ENCODE measurements at places on chromosomes 16 and 17. TPM values are rescaled to one million over a fixed set of nuclear protein-coding genes. Genes with fewer than 3 reads are reported as not detected.
A peak's percentile ranks its signal among the peaks of the same experiment; 100 is the strongest.

DNA sequence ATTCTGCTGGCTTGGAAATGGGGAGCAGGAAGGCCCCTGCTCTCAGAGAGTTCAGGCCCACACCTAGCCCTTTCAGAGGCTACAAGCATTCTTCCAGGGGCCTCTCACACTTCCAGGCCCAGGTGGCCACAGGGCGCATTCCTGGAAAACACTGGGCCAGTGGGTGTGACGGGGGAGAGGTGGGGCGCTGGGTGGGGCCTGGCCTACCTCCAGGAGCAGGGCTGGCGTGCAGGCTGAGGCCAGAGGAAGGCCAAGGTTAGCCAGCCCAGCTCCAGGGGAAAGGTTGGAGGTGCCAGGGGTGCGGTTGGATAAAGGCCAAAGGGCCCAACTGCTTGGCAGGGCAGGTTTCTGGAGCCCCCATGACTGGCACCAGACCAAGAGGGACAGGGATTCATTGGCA is 198.2 kb downstream of the MAF start:
- DNase-seq, result peak; percentile 51

USB1 gene
- 28.4 TPM for total RNA-seq

DNA sequence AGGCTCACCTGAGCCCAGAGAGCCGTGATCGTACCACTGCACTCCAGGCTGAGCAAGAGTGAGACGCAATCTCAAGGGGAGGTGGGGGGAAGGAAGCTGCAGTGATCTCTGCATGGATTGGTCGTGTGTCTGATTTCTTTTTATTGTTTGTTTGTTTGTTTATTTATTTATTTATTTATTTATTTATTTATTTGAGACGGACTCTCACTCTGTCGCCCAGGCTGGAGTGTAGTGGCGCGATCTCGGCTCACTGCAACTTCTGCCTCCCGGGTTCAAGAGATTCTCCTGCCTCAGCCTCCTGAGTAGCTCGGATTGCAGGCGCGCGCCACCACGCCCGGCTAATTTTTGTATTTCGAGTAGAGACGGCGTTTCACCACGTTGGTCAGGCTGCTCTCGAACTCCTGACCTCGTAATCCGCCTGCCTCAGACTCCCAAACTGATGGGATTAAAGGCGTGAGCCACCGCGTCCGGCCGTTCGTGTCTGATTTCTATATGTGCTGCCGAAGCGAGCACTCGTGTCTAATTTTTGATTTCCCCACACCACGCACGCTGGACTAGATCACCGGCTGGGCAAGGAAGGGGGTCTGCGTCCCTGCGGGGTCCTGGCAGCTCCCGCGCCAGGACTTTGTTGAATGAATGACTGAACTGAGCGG is 448 bp upstream of the TNFRSF12A start:
- no peak for DNase-seq

- peak; percentile 66 for DNase-seq
Observed at GRCh38 chr16:68790130-68790761, 53.1 kb upstream of the TANGO6 start.

GRCh38 chr17:34222722-34223497 is 32.2 kb upstream of the CCL2 start:
- no peak for DNase-seq

AATK gene
- 0.70 TPM for total RNA-seq

MARVELD3 gene
- total RNA-seq, result 6.0 TPM

DNA sequence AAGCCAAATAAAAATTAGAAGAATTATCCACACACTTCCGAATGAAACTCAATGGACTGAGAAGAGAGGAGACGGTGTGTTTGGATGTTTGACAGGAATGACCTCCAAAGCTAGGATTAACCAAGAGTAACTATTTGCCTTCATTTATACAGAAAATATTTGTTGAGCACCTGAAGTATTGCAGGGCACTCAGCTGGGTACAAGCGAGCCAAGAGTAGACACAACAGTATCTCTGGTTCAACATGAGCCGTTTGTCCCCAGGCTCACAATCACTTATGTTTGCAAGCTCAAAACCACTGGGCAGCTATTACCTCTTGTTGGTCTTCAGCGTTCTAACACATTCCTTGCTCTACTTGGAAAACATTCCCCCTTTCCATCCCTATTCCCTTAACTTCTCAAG is 38.8 kb downstream of the MAF start:
- peak; percentile 71 for DNase-seq

CD300A gene
- total RNA-seq, result 3.8 TPM

DNA sequence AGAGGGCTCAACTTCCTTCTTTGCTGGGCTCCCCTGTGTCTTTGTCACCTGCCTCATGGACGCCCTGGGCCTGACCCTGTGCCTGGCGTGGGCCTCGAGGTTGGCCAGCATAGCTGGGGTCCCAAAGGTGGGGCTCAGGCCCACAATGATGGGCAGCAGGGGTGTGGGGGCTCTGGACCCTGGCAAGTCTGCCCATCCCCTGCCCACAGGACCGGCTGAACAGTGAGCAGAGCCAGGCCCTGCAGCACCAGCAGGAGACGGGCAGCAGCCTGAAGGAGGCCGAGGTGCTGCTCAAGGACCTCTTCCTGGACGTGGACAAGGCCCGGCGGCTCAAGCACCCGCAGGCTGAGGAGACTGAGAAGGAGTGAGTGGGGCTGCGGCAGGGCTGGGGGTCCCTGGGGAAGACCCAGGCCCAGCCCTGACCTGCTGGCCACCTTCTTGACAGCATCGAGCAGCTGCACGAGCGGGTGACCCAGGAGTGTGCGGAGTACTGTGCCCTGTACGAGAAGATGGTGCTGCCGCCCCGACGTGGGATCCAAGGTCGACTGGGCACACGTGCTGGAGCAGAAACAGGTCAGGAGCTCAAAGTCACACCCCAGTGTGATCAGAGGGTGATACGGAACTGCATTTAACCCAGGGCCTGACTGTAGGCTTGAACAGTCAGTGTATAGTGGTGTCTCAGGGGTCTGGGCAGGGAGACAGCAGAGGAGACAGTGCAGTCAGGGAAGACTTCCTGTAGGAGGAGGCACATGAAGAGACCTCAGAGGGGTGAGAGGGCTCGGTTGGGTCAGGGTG is 3.8 kb downstream of the EVPLL start:
- no peak for DNase-seq

All from left lobe of liver (tissue), 2 donors.